ENCODE measurements at places on chromosomes 11 and 22.

GRCh38 chr11:36478700-36479329 is 31.3 kb downstream of the TRAF6 start:
- DNase-seq = no peak

GRCh38 chr11:111393096-111393495 is 14.0 kb upstream of the POU2AF1 start:
- DNase-seq = no peak

GRCh38 chr22:44537015-44537414 is 39.0 kb upstream of the RTL6 start:
- no peak for DNase-seq

- DNase-seq = no peak
Measured at GRCh38 chr22:37491559-37492427, 5.6 kb upstream of the MFNG start.

GRCh38 chr11:128207861-128208321 is 379.5 kb downstream of the ETS1 start:
- DNase-seq = no peak

GRCh38 chr11:12122083-12122482 is 11.7 kb downstream of the MICAL2 start:
- DNase-seq = no peak

GRCh38 chr11:115317277-115318185 is 186.7 kb downstream of the CADM1 start:
- DNase-seq = no peak

GRCh38 chr11:132330515-132330914 is 960.1 kb downstream of the NTM start:
- no peak for DNase-seq

- no peak for DNase-seq
Measured at GRCh38 chr22:43331698-43332097, 11.5 kb downstream of the SCUBE1 start.

GRCh38 chr11:56700242-56700913 is 1.5 kb downstream of the OR9G1 start:
- DNase-seq = no peak

GRCh38 chr22:48631288-48631863 is 1196.3 kb downstream of the BRD1 start:
- DNase-seq = no peak

DNA sequence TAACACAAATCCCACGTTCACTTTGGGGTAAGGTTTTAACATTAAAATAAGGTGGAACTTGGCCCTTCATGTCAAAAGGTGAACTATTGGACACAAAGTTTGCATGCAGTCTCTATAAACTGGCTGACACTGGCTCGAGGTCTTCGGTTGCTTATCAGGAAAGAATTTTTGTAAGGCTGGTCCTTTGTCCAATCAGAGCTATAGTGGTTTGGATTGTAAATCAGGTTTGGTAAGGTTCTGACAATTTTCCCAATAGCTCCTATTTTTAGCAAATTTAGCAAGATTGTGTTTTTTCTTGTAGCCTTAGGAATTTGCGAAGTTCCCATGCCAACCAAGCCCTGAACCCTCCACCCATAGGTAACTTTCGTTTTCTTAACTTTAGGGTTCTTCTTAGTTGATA is 17.6 kb upstream of the MED17 start:
- DNase-seq = no peak

DNA sequence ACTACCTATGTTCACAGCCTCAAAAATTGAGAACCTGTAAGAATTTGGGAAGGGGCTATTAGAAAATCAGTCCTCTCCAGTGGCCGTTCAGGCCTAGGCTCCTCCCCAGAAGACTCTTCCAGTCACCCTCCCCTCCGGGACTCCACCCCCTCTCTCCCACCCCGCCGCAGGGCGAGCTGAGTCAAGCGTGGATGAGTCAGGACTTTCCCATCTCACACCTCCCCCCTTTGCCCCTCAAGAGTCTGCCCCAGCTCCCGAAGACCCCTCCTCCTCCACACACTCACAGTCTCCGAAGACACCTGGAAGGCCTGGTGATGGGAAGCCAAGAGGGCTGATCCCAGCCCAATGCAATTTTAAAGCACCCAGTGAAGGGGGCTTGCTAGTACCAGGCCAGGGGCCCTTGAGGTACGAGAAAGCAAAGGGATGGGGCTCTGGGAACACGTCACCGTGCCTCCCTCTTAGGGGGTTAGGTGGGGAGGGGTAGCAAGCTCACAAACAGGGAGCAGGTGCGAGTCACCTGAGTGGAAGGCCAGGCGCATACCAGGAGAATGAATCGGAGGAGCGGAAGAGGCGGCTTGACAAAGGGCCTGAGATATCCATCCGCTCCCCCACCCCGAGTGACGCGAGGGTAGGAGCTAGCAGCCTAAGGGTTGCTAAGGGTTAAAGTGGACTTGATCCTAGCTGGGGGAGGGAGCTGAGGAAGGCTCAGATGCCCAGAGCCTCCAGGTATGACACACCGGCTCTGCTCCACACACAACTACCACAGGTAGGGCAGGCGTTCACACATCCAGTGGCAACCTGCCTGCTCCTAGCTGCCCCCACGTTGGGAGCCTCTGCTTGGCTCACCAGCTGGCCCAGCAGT is 13.6 kb downstream of the BCL9L start:
- peak; percentile 30 for DNase-seq

DNA sequence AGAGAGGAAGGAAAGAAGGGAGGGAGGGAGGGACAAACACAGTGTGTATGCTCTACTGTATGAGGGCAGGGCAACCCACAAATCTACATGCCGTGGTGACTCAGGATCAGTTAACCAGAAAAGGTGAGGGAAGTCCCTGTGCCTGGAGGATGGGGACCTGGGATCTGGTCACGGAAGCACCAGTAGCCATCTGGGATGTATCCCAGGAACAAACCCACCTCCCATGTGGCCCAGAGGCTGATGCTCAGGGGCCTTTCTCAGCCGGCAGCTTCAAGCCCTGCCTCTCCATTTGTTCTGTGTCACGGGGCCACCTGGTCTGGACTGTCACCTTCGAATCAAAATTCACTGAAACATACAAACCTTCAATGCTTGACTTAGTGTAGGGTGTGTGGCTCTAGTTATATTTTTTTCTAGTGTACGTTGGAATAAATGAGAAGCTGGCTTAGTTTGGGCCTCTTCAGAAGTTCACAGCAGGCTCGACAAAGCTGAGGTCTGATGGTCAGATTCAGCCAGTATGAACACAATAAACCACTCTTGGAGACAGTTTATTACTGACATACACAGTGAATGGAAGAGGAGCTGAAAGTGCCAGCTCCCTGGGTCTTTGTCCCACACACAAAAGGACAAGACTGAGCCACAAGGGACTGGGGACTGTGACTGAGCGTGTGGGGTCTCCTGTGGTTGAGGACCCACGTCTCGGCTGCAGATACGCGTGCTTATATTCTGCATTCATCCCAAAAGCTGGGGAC is 23.5 kb upstream of the RTL6 start:
- no peak for DNase-seq

DNA sequence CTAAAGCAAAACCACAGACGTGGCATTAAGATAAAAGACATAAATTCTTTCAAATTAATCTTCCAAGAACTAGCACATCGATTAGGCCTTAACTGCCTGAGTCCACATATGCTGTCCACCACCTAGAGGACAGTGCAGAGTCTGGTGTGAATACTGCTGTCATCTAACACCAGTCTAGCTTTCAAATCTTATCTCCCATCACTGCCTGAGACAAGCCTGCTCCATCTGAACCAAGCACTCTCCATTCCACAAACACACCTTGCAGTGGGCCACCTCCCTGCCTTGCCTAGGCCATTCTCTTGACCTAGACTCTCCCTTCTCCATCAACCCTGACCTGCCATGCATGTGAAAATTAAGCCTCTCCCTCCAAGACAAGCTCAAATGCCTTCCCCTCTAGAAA is 129.5 kb upstream of the PITPNB start:
- DNase-seq = no peak

DNA sequence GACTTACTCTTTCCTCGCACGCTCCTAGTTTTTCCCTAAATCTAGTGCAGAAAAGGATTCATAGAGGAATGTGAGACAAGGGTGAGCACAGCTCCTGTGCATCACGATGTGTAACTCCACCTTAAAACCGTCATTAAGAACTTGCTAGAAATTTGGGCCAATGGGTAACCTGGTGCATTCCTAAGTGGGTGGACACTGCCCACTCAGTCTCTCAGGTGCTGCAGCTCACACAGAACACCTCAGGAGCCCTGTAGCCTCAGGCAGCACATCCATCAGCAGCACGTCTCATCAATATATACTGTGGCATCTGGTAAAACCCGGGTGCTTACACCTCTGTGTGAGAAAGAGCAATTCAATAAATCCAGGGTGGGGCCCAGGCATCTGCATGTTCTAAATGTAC is 12.4 kb downstream of the POU2AF3 start:
- DNase-seq = no peak

GRCh38 chr22:46775850-46776826 is 13.7 kb downstream of the TBC1D22A start:
- no peak for DNase-seq

DNA sequence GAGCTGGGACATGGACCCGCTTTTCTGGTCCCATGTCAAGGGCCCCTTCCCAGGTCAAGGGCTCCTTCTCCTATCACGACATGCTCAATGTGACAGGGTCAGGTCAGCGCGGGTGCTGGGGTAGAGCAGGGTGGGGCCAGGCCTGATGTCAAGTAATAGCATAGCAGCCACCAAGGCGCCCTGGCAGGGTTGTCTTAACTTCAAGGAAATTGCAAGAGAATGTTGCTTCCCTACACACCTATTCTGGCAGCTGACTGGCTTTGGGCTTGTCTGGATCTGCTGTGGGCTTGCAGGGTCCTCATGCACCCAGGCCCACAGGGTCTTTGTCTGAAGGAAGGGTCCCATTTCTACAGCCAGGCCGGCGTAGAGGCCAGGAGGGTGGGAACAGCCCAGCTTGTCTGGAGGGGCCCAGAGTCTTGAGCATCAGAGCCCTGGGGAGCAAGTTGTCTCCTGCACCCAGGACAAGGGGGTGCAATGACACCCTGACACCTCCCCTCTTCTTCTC is 71.4 kb downstream of the BUD13 start:
- no peak for DNase-seq

GRCh38 chr11:130003717-130004001 is 1.0 kb upstream of the PRDM10 start:
- no peak for DNase-seq

DNA sequence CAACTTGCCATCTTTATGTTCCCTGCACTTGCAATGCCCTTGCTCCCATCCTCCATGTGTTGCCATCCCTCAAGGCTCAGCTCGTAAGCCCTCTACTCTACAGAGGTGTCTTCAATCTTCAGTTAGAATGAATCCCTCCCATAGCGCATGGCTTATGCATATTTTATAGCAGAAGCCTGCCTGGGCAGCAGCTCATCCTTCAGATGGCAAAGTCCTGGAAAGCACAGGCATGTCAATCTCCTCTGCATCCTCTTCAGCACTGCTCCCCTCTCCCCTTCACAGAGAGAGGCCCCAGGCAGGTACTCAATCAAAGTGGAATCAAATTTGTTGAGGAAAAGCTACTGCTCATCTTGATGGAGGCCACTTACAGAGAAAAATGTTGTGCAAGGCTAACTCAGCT is 31.1 kb upstream of the ABCC8 start:
- no peak for DNase-seq

- no peak for DNase-seq
Measured at GRCh38 chr11:95398437-95399112, 167.6 kb upstream of the SESN3 start.

DNA sequence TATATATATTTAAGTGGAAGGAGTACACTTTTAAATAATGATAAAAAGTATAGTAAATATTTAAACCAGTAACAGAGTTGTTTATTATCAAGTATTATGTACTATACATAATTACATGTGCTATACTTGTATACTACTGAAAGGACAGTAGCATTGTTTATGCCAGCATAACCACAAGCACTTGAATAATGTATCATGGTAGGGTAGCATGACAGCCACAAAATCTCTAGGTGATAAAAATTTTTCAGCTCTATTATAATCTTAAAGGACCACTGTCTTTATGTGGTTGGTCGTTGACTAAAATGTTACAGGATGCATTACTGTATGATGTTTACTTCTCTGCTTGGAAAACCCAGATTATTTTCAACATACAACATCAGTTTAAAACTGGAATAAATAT is 349.2 kb downstream of the CASP12 start:
- DNase-seq = no peak

DNA sequence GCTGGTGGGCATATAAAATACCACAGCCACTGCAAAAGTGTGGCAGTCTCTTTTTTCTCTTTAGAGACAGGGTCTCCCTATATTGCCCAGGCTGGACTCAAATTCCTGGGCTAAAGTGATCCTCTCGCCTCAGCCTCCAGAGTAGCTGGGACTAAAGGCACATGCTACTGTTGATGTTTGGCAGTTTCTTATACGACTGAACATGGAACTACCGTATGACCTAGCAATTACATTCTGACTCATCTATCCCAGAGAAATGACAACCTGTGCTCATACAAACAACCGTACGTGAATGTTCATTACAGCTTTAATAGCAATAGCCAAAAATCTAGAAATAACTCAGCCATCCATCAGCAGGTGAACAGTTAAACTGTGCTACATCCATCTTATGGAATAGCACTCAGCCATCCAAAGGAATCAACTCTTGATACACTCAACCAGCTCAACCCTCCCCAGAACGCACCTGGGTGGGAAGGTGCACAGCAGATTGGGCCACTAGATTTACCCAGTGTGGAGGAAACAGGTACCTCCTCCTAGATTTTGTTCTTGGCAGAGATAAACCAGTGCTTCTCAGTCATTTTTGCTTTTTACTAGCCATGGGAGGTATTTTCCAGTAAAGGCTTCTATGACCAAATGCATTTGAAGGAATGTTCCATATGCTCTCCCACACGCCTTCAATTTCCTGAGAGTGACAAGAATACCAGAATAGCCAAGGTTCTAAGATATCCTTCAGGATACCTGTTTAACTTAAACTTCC is 130.5 kb downstream of the MED15 start:
- DNase-seq = no peak

DNA sequence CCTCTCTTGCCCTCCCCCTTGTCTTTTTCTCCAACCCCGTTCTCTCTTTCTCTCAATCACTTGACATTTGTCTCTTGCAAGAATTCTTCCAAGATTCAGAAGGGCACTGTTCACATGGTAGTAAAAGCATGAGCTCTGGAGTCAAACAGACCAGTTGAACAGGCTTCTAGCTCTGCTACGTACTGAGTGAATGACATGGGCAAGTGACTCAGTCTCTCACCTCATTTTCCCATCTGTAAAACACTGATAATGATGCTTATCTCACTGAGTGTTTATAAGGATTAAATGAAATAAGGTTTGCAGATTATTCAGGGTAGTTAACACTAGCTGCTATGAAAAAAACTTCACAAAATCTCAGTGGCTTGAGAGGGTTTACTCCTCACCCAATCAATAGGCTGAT is 5.9 kb upstream of the IL10RA start:
- no peak for DNase-seq

GRCh38 chr22:37213218-37213855 is 1.1 kb upstream of the SSTR3 start:
- DNase-seq = no peak

Data from anterior cingulate cortex (tissue), 58 donors.